ENCODE measurements at places on chromosomes 13 and 19.

- DNase-seq = no peak
These were observed 33.9 kb upstream of the CEACAM8 start for GRCh38 chr19:42628411-42629140.

- DNase-seq = peak; percentile 11
These were observed 13.9 kb upstream of the CACNG6 start for GRCh38 chr19:53977429-53977990.

GRCh38 chr13:86792153-86792651 is 879.0 kb upstream of the SLITRK5 start:
- no peak for DNase-seq

DNA sequence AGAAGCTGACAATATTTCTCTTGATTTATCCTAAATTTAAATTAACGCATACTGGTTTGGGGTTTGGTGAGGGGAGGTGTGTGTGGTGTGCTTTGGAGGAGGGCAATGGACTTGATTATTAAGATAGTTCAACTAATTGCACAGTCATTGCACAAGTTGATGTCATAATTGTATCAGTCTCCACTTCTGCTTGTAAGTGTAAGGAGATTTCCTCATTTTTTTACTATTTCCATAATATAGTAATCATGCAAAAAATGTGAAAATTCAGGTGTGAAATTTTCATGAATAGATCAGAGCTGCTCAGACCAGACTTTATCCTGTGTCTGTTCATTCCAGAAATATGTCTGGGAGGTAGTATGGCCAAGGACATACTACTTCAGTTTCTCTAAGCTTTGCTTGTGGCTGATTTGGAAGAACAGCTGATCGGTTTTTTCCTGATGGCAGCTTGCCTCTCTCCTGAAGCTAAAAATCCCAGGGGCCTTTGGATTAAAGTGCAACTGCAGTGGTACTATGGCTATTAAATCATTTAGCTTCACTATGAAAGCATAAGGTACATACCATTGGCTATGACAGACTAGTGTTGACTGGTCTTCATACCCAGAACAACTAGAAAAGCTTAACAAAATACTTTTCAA is 201.8 kb upstream of the MIR17HG start:
- DNase-seq = no peak

DNA sequence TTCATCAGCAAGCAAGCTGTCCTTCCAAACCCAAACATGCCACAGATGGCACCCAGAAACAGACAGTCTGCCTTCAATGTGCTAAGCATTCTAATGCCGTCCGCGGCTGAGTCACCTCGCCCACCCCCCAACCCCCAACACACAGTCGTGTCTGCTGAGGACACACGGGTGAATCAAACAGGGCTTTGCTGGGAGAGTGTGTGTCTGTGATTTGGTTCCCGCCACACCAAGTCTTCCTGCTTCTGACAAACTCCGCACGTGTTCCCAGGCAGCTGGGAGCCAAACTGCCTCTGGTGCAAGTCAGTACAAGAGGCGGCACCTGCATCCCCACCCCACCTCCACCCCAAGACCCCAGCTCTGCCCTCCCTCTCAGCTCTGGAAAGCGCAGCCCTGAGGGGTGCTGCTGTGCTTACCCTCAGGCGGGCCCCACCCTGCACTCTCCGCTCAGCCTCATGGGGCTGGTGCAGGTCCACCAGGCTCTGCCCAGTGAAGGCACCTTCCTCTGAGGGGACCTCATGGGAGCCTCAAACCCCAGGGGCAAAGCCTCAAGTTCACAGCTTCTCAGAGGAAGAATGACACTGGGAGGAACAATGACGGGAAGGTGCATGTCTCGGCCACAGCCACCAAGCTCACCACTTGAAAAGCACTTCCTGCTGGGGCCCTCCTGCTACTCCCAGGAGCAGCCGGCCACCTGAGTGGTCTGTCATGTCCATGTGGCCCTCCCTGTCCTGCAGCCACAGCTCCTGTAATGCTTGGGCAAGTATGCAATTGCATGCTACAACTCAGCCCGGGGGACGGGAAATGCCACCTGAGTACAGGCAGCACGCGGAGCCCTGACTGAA is 15.0 kb upstream of the SLC35E1 start:
- peak; percentile 39 for DNase-seq

DNA sequence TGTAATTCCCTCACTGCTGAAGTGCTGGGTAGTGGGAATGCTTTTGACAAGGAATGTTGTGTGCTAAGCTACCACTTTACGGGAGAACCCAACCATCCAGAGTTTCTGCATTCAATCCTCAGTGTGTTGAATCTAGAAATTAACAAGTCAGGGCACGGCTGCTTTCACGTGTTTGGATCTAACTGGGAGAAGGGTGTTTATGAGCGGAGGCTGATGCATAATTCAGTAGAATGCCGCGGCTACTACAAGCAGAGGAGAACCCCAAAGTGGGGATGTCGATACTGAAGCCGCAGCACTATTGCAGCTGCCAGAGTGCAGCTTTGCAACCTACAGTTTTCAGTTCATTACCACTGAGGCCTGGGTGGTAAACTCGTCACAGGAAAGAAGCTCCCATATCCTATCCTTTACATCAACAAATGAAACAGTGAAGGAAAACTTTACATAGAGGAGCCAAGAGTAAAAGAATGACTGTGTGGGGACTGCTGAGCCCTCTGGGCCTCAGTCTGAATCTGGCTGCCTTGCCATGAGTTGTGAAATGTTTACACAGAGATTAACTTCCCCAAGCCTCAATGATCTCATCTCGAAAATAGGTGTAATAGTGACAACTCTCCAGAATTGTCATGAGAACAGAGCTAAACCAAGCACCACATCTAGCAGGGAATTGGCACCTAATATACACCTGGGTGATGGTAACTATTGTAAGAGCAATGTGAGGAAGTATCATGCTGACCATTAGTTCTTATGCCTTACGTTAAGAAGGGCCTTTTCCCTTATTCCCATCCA is 531.7 kb downstream of the MYO16 start:
- DNase-seq = no peak

GRCh38 chr19:990746-991145 is 6.6 kb downstream of the WDR18 start:
- DNase-seq = no peak

DNA sequence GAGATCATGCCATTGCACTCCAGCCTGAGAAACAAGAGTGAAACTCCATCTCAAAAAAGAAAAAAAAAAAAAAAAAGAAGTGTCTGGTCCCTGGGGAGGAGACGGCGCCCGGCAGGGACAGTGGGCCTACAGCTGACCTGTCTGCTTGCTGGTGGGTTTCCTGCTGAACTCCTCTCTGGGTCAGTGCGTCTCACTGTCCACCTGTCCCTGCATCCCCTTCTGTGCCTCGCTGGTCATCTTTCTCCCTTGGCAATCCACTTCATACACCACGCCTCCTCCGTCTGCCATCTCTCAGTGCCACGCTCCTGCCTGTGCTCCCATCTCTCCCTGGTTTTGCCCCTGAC is 63.4 kb downstream of the ACSBG2 start:
- DNase-seq = no peak

GRCh38 chr13:72757792-72758535 is 23.7 kb downstream of the DIS3 start:
- DNase-seq = no peak

- no peak for DNase-seq
These were observed 91.7 kb downstream of the TSHZ3 start for GRCh38 chr19:31257426-31258130.

GRCh38 chr13:113350065-113350937 is 13.6 kb downstream of the GRTP1 start:
- DNase-seq = no peak

- DNase-seq = peak; percentile 55
These were observed 2.3 kb downstream of the SLC5A5 start for GRCh38 chr19:17873786-17874757.

DNA sequence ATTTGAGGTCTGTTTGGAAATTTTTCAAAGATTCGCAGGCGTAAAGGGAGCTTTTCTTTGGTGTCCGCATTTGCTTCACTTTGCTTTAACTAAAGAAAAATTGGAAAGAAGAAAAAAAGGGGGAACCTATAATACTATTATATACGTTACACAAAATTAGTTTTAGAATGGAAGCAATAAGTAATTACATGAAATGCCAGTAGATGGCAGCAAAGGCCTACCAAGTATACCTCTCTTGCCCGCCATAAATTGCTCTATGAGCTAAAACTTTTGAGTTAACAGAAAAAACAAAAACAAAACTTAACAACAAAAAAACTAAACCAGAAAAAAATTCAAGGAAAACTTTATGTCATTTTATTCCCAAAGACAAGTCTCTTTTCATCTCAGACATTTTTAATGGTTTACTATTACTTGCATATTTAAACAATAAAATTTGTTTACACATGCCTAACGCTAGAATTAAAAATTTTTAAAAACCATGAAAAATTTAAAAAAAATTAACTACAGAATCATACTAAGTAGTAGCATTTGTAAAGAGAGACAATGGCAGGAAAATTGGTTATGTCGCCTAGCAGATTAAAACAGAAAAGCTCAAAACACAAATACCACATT is 271.4 kb downstream of the NALCN start:
- DNase-seq = no peak

- no peak for DNase-seq
These were observed 306.4 kb downstream of the KLF5 start for GRCh38 chr13:73365252-73365651.

DNA sequence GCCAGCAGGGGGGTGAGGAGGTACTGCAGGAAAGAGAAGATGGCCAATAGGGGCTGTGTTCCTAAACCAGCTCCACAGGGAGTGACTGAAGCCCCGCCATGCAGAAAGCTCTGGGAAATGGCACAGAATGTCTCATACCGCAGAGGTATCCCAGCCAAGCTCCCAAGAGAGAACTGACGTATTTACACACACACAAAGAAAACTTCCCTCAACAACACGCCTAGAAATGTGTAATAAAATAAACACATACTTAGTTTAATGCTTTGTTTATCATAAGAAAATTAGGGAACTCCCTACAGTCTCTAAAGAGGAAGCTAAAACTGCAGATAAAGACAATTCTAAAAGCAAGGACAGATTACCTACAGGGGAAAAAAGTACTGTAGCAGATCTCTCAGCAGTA is 40.0 kb downstream of the ESD start:
- no peak for DNase-seq

DNA sequence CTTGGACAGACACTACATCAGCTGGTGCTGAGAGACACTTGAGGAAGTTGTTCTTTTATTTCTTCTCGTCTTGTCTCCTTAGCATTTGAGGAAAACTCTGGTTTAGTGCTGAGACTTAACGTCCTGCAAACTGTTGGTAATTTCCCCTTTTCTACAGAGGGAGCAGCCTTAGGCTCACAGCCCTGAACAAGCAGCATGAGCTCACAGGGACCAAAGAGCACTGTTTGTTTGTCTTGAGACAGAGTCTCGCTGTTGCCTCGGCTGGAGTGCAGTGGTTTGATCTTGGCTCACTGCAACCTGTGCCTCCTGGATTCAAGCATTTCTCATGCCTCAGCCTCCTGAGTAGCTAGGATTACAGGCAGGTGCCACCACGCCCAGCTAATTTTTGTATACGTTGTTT is 5.5 kb downstream of the ZNF805 start:
- no peak for DNase-seq

DNA sequence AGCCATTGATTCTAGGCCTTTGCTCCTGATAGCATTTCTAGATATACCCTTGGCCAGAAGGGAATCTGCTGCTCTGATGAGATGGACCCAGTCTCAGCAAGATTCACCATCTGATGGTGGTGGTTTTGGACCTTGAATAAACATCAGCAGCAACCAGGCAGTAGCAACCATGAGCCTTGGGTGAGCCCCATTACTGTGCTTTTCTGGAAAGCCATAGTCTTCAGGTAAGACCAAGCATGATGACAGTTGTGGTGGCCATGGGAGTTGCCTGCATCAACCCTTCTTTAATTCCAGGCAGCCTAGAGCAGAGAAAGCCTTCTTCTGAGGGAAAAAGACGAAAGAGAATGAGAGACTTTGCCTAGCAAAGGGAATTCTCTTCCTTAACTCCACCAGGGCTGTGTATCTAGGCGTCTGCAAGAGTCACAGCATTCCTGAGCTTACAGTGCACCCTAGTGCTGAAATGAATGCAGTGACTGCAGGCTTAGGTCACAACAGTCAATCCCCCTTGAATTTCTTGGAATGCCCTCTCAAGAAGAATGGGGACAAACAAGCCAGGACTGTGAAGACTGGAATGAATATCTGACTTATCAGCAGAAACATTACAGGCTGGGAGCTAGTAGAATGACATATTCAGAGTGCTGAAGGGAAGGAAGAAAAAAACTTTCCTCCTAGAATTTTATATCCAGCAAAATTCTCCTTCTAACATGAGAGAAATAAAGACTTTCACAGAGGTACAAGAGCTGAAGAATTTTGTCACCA is 942.4 kb upstream of the PCDH20 start:
- no peak for DNase-seq

GRCh38 chr19:48186541-48186991 is 16.1 kb downstream of the ZSWIM9 start:
- no peak for DNase-seq

GRCh38 chr19:1064661-1065605 is 2.0 kb upstream of the ARHGAP45 start:
- peak; percentile 67 for DNase-seq

- no peak for DNase-seq
These were observed 209.1 kb downstream of the IRS2 start for GRCh38 chr13:109577191-109577700.

DNA sequence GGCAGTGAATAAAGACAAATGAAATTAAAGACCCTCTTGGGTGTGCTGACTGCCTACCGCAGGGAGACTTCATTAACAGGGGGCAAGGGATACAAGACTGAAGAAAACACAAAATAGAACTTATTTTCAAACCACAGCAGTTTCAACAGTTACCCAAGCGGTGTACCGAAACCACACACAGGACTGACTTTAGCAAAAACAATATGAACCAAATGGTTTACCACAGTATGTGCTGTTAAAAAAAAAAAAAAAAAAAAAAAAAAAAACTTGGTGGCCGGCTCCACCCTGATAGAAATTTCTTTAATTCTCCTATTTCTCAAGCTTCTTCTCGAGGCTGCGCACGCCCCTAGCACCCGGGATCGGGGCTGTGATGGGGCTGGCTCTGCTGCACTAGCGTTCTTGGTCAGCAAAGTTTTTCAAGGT is 42.6 kb downstream of the KLF2 start:
- DNase-seq = no peak

DNA sequence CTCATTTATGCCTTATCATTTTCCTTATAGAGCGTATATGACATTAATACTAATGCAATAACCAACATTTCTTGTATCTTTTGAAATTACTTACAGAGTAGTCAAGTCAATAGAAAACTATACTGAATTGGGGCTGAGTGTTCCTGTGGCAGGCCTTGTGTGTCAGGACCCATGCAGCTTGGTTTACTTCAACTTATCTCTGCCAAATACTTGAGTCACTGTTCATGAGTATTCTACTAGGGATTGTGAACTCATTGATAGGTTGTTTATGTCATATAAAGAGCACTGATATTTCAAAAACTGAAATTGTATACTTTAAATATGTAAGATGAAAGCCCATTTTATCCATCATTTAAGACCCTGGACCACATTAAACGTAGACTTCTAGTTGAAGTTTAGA is 688.6 kb upstream of the SLITRK1 start:
- no peak for DNase-seq

GRCh38 chr13:41561170-41561569 is 103.8 kb downstream of the RGCC start:
- no peak for DNase-seq

DNA sequence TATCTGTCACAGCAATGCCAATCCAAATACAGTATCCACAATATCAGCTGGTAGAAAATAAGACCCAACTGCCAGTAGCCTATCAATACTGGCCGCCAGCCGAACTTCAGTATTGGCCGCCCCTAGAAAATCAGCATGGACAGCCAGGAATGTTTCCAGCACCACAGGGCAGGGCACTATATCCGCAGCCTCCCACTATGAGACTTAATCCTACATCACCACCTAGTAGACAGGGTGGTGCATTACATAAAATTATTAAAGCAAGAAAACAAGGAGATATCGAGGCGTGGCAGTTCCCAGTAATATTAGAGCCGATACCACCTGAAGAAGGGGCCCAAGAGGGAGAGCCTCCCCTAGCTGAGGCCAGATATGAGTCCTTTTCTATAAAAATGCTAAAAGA is 111.3 kb downstream of the ZNF486 start:
- no peak for DNase-seq
